ENCODE measurements at places on chromosomes 3 and 15.
A peak's percentile ranks its signal among the peaks of the same experiment; 100 is the strongest.

GRCh38 chr3:149582395-149582794 lies 75.4 kb downstream of the WWTR1 start:
- DNase-seq: no peak

GRCh38 chr3:155497930-155498647 lies 204.6 kb upstream of the STRIT1 start:
- DNase-seq: no peak

DNA sequence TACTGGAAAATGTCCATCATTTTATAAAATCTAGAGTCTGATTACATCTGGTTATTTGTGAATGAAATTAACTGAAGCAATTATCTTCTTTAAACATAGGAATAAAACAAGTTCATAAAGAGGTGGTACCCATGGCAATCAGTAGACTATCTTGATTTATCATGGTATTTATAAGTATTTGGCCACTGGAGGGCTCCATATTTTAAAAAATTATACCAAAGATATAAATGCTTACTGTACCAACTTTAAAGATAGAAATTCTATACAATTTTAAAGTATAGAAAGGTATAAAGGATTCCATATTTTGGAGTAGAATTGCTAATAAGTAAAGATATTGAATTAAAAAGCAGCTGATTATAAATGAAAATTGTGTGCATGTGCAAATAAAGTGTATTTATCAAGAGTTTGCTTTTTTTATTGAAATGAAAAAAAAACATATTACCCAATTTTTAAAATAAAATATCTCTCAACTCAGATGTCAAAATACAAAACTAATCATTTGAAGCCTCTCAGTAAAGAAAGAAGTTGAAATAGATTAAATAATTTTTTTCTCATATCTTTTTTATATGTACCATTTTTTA lies 105.3 kb downstream of the BBX start:
- peak; percentile 4 for DNase-seq

GRCh38 chr15:78280319-78281072 lies 16.1 kb downstream of the DNAJA4 start:
- no peak for DNase-seq

DNA sequence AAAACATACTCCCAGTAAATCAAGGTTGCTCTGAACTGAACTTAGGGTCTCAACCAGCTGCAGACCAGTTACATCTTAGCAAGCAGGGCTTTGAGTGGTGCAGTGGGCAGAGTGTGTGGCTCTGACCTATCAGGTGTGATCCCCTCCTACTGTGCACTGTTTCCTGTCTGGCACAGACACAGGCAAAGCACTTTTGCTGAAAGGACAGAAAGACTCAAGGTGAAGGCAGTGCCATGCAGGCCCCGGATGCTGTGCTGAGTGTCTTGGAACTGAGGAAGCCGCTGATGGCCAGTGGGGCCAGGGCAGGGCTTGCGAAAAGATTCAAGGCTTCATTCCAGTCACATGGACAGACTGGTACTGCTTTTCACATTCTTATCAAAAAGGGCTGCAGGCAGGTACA lies 85.2 kb downstream of the CACNA1D start:
- DNase-seq: peak; percentile 70

GRCh38 chr3:14460342-14461005 lies 58.1 kb downstream of the SLC6A6 start:
- no peak for DNase-seq

- DNase-seq: no peak
These were observed 81.0 kb upstream of the LMCD1 start for GRCh38 chr3:8420612-8421011.
